ENCODE measurements at places on chromosomes 5 and 9.

GRCh38 chr9:27394154-27394825, 97.3 kb upstream of the EQTN start:
- DNase-seq = no peak

- DNase-seq = no peak
Observed at GRCh38 chr5:9932770-9933169, 302.6 kb upstream of the TAS2R1 start.

- no peak for DNase-seq
Observed at GRCh38 chr9:130327070-130327780, 61.7 kb downstream of the HMCN2 start.

- DNase-seq = no peak
Observed at GRCh38 chr9:99515895-99516656, 294.0 kb downstream of the SEC61B start.

GRCh38 chr5:873328-873727, 19.3 kb downstream of the BRD9 start:
- DNase-seq = no peak

All from nucleus accumbens (tissue), 56 donors.